ENCODE measurements at places on chromosomes 16 and 17.

DNA sequence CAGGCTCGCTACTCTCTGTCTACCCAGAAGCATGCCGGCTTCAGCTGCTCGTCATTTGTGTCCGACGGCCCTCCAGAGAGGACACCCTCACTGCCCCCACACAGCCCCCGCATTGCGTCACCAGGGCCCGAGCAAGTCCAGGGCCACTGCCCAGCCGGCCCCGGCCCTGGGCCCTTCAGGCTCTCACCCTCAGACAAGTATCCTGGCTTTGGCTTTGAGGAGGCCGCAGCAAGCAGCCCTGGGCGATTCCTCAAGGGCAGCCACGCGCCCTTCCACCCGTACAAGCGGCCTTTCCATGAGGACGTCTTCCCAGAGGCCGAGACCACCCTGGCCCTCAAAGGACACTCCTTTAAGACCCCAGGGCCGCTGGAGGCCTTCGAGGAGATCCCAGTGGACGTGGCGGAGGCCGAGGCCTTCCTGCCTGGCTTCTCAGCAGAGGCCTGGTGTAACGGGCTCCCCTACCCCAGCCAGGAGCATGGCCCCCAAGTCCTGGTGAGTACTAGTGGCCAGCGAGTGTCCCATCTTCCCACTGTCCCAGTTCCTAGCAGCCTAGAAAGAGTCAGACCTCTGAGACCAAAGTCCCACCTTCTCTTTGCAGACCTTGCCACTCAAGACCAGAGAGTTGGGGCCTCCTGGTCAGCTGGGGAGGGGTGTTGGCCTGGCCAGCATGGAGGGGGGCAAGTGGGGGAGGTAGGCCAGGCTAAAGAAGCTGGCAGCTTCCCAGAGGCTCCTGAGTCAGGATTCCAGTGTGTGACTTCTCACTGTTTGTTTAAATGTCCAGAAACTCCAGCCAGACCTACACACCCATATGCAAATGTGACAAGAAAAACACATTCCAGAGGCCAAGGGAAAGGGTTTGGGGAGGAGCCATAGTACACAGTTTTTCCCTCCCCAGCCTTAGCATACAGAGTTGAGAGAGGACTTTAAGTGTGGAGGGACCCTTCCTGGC lies 18.6 kb downstream of the FOXN1 start:
- peak; percentile 52 for DNase-seq

GRCh38 chr16:74997042-74997491 lies 1.8 kb upstream of the ZNRF1 start:
- no peak for DNase-seq

- DNase-seq = peak; percentile 64
Observed at GRCh38 chr17:80649672-80650330, 105.2 kb downstream of the RPTOR start.

- no peak for DNase-seq
Observed at GRCh38 chr17:46822388-46822921, 4.0 kb upstream of the WNT3 start.

DNA sequence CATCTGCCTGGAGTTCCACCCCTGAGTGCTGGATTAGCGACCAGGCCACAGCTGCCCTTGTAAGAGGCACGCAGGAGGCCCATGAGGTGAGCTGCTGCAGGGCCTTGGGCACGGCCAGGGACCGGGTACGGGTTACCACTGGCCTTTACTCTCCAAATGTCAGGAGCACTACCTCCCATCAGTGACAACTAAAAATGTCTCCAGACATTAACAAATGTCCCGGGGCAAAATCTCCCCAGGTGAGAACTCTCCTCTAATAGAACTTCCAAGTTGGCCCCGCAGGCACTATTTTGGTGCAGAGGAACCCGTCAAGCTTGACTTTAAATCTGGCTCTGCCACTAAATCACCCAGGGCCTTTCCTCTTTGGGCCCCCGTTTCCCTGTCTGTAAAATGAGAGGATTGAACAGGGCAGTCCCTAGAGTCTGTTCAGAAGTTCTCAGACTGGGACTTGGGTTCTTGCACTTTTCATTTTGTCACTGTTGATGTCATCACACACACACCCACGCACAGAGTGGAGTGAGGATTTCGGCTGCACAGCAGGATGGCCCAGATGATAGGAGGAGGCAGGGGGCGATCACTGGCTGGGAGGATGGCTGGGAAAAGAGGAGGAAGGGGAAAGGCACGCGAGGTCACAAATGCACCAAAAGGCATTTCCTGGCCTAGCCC lies 24.5 kb upstream of the MAPT start:
- DNase-seq = no peak

DNA sequence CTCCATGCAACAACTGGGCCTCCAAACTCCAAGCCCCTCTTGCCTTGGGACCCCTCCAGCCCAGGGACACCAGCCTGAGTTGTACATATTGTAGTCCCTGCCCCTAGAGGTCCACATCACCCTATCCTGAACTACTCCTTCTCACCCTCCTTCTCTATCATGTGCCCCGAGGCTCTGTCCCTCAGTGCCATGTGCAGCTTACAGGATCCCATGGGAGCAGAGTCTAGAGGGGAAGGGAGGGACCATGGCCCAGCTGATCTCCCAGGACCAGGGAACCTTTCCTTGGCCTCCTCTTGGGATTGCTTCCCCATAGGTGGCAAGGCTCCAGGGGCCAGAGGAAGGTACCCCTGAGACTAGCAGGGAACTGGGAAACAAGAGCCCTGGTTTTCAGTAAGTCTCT lies 35.3 kb downstream of the TMEM132E start:
- no peak for DNase-seq

- no peak for DNase-seq
Observed at GRCh38 chr17:28955408-28955807, 4.1 kb upstream of the PHF12 start.

DNA sequence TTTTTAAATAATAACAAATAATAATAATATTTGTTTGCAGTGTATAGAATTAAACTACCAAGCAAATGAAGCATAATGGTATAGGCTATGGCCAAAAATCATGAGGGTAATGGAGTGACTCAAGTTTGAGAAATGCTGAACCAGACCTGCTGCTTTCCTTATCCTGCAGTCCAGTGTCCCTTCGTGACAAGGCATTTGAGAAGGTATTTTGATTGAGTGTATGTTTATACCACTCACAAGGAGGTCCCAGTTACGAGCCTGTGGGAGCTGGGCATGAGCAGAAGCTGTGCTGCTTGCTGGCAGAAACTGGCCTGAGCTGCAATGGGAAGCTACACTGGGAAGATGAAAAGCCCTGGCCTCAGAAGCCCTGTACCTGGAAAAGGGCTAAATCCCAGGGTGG lies 50.3 kb downstream of the GNAO1 start:
- no peak for DNase-seq

DNA sequence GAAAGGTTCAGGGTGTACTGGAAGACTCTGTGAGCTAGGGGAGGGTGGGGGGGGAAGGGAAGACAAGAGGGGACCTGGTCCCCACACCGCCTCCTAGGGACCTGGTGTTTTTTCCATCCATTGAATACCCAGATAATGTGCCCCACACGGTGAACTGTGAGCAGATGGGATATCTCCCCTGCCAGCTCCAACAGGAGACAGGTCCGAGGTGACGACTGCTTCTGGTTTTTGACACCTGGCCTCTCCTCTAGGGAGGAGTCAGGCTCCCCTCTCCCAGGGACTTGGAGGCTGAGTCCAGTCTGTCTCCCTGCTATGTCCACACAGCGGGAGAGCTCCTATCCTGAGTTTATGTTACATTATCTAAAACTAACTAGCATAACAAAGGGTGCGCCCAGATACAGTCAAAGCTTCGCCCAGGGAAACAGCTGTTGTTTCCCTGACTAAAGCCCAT lies 1.8 kb downstream of the MARVELD3 start:
- DNase-seq = no peak

- DNase-seq = peak; percentile 23
Observed at GRCh38 chr17:72826602-72827001, 265.9 kb downstream of the SLC39A11 start.

GRCh38 chr17:9140550-9141424 lies 119.5 kb downstream of the NTN1 start:
- DNase-seq = no peak

DNA sequence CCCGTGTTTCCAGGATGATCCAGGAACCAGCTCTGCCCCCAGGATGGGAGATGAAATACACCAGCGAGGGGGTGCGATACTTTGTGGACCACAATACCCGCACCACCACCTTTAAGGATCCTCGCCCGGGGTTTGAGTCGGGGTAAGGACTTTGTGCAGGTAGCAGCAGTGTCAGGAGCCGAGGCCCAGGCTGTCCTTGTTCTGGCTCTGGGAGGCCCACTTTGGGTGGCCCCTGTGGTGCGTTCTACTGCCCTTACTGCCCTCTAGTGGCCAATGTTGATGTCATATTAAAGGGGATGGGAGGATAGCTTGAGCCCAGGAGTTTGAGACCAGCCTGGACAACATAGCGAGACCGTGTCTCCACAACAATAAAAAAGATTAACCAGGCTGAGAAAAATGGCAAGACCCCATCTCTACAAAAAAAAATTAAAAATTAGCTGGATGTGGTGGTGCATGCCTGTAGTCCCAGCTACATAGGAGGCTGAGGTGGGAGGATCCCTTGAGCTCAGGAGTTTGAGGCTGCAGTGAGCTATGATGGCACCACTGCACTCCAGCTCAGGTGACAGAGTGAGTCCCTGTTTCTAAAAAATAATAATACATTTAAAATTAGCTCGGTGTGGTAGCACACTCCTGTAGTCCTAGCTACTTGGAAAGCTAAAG lies 20.9 kb upstream of the CLEC18A start:
- peak; percentile 49 for DNase-seq

- DNase-seq = no peak
Observed at GRCh38 chr16:89062389-89063345, 31.0 kb upstream of the ACSF3 start.

- DNase-seq = no peak
Observed at GRCh38 chr17:82317394-82318168, at the start of gene CD7. Gene CD7 (minus strand): TSS chr17:82317608. CDS start chr17:82317495, 113 bp downstream.

DNA sequence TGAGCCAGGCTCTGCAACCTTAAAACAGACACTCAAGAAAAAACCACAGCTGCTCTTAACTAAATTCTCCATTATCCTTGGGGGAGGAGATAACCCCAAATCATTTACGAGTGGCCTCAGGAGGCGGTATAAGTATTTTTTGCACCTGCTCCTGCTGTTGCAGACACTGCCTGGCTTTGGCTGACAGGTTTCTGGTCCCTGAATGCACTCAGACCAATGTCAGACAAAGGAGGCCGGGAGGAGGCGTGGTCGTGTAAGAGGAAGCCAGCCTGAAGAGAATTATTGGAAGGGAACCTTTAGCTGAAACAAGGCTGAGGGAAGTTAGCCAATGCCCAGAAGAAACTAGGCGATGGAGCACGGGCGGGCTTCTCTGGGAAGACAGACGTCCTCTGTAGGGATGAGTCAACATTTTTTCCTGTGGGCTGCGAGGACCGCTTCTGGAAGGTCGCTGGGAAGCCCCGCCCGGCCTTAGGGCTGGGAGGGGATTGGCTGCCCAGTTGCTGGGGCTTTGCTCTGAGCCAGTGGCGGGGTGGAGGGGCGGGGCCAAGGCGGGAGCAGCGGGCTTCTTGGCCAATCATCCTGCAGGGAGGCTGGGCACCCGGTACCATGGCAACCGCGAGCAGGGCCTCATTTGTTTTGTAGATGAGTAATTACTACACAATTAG lies 82.3 kb downstream of the CCDC182 start:
- peak; percentile 99 for DNase-seq

DNA sequence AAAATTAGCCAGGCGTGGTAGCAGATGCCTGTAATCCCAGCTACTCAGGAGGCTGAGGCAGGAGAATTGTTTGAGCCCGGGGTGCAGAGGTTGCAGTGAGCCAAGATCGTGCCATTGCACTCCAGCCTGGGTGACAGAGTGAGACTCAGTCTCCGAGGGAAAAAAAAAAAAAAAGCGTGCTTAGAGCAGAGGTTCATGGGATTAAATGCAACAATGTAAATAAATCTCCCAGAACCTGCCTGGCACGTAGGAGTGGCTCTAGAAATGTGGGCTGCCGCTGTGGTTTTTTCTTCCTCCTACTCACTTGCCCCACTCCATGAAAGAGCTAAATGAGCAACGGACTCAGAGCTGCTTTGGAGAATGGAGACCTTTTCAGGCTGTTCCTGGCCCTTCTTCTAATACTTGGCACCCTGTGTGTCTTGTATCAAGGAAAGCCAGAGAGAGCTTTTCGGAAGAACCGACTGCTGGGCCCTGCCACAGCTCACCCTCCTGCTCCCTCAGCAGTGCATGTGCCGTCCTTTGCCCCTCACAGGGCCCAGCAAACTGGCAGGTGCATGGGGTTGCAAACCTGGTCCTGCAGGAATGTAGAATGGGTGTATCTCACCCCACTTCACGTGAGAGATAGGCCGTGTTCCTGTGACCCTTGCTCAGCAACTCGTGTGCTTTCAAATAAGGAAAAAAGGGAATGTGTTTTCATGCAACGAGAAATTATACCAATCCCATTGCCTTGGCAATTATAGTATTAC lies 52.0 kb downstream of the LDHD start:
- DNase-seq = no peak

DNA sequence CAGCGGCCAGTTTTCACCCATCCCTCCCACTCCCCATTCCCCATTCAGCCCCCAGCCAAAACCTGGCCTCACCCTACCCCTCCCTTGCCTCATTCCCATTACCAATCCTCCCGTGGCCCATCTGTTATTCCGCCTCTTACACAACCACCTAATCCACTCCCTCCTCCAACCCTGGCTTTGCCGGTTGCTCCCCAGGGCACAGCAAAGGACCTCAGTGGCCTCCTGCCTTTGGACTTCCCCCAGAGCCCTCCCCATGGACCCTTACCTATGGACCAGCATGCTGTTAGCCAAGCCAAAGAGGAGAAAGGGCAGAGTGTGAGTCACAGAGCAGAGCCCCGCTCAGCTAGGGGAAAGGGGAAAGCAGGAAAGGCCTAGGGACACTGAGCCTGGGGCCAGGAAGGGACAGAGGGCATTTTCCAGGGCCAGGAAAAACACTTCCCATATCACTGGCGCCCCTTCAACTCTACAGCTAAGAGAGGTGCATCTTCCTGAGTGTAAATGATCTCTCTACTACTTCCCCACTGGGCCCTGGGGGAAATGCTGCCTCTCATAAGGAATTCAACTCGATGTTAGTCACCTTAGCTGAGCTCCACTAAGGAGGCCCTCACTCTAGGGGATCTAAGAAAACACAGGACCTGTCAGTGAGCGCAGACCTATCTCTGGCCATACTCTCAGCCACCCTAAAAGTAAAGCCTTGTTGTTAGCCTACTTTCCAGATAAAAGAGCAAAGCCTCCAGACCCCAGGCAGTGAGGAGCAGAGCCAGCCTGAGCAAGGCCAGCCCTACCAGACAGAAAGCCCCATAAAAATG lies 10.6 kb downstream of the PEMT start:
- no peak for DNase-seq

- DNase-seq = no peak
Observed at GRCh38 chr17:57886020-57886419, 36.2 kb upstream of the MRPS23 start.

GRCh38 chr16:26070302-26071100 lies 378.7 kb downstream of the HS3ST4 start:
- no peak for DNase-seq

DNA sequence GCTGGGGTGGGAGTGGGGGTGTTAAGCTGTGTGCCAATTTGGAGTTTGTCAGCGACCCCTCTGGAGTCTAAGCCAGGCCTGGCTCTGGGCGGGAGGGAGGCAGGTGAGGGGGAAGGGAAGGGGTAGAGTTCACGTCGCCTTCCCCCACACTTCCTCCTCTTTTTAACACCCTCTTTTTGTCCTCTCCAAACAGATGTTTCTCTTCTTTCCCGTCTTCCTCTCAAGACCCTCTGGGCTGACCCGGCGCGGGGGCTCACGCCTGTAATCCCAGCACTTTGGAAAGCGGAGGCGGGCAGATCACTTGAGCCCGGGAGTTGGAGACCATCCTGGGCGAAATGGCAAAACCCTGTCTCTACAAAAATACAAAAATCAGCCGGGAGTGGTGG lies 3.3 kb downstream of the HOXB1 start:
- DNase-seq = no peak
